Dermis microvascular lymphatic vessel endothelial cell (primary cell): ENCODE measurements at places on chromosomes 5 and 9. TPM values are rescaled to one million over a fixed set of nuclear protein-coding genes. Genes with fewer than 3 reads are reported as not detected.

Gene PCDHA9
- under 0.01 TPM in 2 replicates for total RNA-seq

Gene SPIN1
- 48.0 and 69.2 TPM in 2 replicates for total RNA-seq

Gene TAF11L10
- total RNA-seq = not detected in 2 replicates

Gene SHC3
- total RNA-seq = 0.13 and 0.25 TPM in 2 replicates

Gene TMEM232
- 0.13 and 0.26 TPM in 2 replicates for total RNA-seq

Gene DBH
- not detected in 2 replicates for total RNA-seq
